ENCODE measurements at places on chromosomes 5 and 9.

DNA sequence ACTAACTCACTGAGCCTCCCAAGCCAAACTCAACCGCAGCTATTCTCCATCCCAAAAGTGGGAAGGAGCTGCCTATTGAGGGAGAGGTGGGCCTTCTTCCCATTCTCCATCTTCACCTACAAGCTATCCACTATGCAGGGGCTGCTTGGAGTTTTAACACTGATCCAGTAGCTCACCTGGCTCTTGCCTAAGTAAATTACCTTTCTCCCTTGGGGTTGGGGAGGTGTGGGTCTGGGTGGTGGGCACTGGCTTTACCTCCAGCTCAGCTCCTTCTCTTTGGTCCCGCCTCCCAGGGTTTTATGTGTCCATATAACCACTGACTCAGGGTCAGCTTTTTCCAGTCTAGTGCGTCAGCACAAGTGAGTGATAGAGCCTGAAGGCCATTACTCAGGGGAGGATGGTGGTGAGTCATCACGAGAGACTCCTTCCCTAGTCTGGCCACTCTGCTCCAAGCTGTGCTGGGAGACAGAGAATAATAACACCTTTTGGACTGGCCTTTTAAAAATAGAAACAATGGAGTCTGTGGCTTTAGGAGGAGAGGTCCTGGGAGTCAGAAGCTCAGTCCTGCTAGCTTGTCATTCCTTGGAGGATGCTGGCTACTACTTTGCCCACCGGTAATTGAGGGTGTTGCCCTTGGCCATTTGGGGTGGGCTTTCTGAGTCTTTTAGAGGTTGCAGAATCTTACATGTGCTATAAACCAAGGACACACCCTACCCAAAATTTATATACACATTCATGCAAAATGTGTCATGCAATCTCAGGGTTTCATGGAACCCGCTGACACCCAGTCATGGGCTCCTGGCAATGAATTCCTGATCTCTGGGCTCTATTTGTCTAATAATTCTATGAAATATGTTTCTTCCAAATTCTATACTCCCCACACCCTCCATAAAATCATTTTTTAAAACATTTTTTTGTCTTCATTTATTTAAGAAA is 35.6 kb upstream of the ATP6V1G1 start:
- no peak for DNase-seq

DNA sequence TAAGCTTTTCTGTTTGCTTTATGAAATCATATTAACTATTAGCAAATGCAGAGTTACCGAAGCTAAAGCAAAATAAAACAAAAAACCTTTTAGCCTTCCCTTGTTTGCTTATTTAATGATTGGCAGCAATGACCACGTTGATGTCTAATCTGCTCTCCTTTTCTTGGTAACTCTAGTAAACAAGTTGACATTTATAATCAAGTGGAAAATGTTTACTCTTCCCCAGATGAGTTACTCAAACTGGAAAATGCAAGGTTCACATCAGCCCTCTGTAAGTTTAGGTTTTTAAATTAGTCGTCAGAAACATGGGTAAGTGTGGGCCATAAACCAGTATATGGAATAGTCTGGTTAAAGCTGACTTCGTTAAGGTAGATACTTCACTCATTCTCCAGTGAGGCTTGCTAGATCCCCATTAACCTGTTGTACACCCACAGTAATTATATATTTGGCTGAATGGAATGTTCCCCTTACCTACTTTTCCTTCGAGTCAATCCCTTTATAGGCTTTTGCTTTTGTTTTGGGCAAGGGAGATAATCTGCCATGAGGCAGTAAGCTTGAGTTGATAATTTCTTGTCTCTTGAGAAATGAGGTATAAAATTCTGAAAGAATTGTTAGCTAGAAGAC is 100.9 kb downstream of the GDNF start:
- no peak for DNase-seq

DNA sequence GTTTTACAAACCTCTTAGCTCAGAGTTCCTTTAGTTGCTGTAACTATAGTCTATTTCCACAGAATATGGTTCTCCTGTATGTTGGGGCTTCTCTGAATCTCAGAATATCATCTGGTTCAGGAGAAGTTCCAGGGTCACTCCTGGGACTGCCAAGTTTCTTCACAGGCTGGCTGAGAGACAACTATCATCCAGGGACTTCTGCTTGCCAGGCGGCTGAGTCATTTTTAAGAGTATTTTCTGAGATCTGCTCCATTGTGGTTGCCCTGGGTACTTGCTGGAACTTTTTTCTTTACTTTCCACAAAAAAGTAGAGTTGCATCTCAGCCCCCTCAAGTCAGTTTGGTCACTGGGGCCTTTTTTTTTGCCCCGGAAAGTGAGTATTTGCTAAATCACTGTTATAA is 566.5 kb downstream of the LRRC70 start:
- no peak for DNase-seq

- no peak for DNase-seq
Measured at GRCh38 chr5:94031631-94032030, 290.2 kb upstream of the POU5F2 start.

GRCh38 chr9:82034956-82035731 is 46.6 kb downstream of the SPATA31D1 start:
- DNase-seq = no peak

DNA sequence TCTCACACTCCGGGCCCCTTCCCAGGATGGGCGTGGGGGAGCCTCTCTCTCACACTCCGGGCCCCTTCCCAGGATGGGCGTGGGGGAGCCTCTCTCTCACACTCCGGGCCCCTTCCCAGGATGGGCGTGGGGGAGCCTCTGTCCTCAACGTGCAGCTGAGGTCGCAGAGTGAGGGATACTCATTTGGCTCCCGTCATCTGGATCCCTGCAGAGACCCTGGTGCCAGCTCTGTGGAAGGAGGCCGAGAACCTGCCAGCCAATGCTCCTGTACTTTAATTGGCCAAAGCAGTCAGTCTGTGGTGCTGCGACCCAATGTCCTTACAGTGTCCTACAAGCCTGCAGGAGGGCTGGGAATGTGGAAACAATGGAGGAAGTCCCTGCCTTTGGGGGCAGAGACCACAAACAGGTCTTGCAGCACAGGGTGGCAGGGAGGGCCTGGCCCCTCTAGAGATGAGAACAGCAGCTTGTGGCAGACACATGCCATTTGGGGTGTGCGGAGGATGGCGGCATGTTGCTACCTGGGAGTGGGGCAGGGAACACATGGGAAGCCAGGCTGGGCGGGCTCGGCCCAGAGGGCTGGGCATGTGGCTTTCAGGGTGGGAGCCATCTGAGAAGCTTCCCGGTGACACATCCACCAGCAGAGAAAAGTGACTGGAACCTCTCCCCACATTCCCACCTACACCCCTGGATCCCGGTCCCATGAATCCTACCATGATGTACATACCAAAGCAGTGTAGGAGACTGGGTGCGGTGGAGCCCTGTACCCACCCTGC is 13.6 kb upstream of the MRNIP start:
- no peak for DNase-seq

DNA sequence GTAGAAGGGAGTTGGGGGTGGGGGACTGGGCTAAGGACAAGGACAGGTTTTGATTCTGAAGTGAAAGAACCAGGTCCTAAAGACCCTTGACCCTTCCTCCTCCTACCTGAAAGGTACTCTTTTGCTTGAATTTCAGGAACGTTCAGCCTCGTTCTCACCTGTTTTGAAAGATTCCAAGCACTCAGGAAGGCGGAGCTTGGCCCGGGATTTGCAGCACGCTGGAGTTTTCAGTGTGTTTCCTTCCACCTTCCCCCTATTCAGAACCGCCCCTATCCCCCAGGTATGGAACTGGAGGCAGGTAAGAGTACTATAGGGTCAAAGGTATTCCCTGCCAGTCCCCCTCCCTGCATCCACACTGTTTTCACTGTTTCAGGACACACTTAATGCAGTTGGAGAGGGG is 7.1 kb downstream of the EGR1 start:
- DNase-seq = no peak

DNA sequence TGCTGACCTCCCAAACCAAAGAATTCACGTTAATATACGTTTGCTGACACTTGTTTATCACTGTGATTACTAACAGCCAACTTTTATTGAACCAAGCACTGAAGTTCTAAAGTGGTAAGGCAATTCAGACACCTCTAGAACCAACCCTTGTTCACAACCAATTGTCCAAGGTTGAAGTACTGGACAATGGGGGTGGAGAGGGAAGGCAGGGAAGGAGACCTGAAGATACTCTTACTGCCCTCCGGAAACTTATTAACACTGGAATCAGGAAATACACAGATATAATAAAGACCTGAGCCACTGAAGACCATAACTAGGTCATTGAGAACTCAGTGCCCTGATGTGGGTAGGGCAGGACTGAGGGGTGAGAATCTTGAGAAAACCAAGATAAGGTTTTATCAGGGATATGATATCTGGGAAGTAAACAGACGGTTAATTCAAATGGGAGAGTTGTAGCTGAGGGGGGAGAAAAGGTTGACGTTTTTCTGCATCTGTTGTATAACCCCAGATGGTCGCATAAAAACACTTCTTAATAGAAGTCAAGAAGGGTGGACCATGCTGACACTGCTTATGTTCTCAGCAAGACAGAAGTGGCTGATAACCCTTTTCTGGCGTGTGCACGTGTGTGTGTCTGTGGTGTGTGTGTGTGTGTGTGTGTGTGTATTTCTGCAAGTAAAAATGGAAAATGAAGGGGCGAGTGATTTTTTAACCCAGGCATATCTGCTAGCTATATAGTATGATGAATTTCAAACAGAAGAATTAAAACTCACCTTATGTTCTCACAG is 125.9 kb downstream of the LHFPL2 start:
- no peak for DNase-seq

DNA sequence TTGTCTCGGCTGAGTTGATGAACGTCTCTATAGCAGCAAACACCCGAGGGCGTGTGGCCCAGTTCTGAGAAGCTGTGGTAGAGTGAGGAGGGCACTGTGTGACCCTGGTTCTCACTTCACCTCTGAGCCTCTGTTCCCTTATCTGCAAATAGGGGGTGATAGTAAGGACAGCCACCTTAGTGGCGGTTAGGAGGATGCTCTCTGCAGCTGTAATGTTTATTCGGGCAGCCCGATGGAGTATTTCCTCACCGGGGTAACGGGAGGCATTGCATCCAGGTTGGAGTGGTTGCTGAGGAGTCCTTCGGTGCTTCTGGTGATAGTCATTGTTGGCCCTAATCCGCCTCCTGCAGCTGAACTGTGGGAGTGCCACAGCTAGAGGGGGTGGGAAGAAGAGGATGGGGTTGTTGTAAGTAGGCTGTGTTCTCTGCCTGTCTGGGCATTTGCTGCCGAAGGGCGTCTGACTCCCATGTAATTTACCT is 13.9 kb downstream of the PRRC2B start:
- no peak for DNase-seq

GRCh38 chr9:136078498-136079011 is 16.5 kb downstream of the NACC2 start:
- no peak for DNase-seq

DNA sequence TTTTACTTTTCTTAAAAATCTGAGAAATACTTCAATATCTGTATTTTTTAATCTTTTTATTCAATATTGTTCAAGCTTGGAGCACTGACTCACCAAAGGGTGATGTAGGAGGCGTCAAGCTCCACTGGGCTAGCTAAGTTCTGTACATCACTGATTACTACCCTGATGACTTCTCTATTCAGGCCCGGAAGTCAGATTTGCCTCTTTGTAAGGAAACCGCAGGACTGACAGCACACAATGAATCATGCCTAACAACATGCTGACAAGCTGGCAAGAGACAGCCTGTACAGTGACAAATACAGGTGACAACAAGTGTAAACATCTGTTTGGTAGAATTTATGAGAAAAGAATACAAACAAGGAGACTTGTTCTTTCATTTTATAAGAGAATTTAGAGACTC is 627.9 kb upstream of the RORB start:
- no peak for DNase-seq

- DNase-seq = no peak
Measured at GRCh38 chr9:76297721-76298239, 96.4 kb downstream of the RFK start.

DNA sequence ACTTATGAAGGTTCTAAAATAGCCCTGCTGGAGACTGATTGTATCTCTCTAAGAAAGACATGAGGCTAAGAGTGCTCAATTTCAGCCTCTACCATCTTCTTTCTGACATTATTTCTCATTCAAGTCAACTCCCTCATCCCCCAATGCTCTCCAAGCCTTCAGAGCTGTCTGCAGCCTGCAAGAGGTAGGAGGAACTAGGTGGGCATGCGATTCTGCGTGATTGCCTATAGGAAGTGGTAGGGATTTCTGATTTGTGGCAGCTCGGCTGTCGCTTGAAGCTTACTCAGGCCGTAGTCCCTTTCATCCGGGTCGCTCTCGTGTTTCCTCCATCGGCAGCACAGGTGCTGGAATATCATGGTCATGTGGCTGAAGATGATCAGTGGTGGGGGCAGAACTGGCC is 138.1 kb upstream of the KLF9 start:
- DNase-seq = no peak

DNA sequence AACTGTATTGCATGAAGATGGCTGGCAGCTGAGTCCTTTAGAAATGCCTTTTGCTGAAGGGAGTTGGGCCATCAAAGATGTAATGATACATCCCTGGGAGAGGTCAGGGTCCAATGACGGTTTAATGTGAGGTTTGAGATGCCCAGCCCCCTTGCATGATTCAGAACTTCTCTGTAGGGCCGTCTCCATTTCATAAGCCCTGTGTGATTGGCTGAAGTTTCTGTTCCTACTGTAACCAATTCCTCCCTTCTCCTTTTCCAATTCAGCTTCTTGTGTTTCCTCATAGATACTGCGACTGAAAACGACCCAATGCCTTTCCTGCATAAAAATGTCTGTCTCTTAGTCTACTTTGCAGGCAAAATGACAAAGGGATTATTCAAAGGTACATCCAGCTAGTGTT is 47.9 kb upstream of the ST8SIA4 start:
- no peak for DNase-seq

- DNase-seq = no peak
Measured at GRCh38 chr5:22391956-22392355, 461.2 kb downstream of the CDH12 start.

- no peak for DNase-seq
Measured at GRCh38 chr5:164951570-164951969, 1446.2 kb downstream of the MAT2B start.

Measured in stimulated activated CD8-positive, alpha-beta memory T cell treated with anti-CD3 and anti-CD28 coated beads, Interleukin-4, amount 100 ng/mL, for 4 hours (primary cell).